A549 treated with GW870086 at 1 μM for 4 hours (cell line): ENCODE measurements at places on chromosomes 3 and 15. TPM values are rescaled to one million over a fixed set of nuclear protein-coding genes. Genes with fewer than 3 reads are reported as not detected.

TMC3 gene
- total RNA-seq, result not detected in 5 replicates

ASB14 gene
- not detected in 5 replicates for total RNA-seq

SLC22A13 gene
- 0.07 to 0.10 TPM in 2 of 5 replicates, not detected in the others for total RNA-seq

ESYT3 gene
- 0.54 to 0.94 TPM (median 0.70 TPM) in 5 replicates for total RNA-seq

NEK10 gene
- total RNA-seq, result 0.48 to 1.3 TPM (median 0.96 TPM) in 5 replicates

FILIP1L gene
- 0.08 to 0.87 TPM (median 0.17 TPM) in 5 replicates for total RNA-seq

BUB1B gene
- 25.4 to 30.8 TPM (median 28.2 TPM) in 5 replicates for total RNA-seq

RNF7 gene
- total RNA-seq, result 134 to 152 TPM (median 135 TPM) in 5 replicates

TM4SF18 gene
- total RNA-seq, result 31.8 to 38.1 TPM (median 35.7 TPM) in 5 replicates
